NCI-H2171 treated with DMSO at 0.1 percent for 48 hours (cell line): ENCODE measurements at places on chromosomes 5 and 9.
A peak's percentile ranks its signal among the peaks of the same experiment; 100 is the strongest.

DNA sequence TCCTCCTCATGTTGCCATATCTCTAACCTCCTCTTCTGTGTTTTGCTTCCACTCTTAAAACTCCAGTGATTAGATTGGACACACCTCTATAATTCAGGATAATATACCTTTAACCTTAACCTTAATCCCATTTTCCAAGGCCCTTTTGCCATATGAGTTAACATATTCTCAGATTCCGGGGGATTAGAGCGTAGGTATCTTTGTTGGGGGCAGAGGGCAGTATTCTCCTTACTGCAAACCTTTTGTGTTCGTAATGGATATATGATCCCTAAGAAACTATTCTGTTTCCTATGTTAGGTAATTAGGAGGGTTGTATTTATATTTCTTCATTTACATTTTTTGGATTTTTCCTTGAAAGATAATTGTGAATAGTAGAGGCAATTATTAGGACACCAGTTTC, 99.5 kb downstream of the VPS13A start:
- DNase-seq = peak; percentile 1

- no peak for DNase-seq
Measured at GRCh38 chr5:149453618-149454415, 74.7 kb upstream of the IL17B start.

DNA sequence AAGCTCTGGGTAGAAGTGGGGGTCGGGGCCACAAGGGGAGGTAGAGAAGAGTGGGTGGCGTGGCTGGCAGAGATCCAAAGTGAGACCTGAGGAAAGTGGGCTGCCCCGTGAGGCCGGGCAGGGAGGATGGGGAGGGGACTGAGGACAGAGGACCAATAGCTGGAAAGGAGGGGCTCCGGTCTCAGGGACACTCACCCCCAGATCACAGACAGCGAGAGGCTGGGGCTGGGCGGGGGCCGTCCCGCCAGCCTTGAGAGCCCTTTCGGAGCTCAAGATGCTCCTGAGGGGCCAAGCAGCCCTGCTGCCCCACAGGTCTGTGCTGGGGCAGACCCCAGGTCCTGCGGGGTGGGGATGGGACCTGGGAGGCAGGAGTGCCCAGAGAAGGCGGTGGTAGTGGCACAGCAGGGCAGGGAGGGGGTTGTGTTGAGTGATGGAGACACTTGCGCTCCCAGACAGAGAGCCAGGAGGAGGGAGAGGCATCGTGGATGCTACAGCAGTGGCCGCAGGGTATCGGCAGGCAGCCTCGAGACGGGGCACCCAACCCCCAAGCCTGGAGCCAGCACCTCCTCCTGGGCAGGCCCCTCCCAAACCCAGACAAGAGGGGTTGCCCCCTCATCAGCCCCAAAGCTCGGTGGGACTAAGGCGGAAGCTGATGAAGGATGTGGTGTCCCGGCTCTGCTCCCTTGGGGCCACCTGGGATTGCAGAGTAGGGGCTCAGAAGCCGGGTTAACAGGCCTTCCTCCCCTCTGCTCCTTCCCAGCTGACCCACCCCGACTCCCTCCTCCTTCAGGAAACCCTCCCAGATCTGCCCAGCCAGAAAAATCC, 3.4 kb downstream of the SARDH start:
- DNase-seq = no peak

GRCh38 chr5:62385131-62385530, 18.6 kb downstream of the DIMT1 start:
- no peak for DNase-seq
